ENCODE measurements at places on chromosomes 7 and 10.
A peak's percentile ranks its signal among the peaks of the same experiment; 100 is the strongest.

GRCh38 chr7:50591480-50592438 lies 26.6 kb upstream of the DDC start:
- DNase-seq, result peak; percentile 63

DNA sequence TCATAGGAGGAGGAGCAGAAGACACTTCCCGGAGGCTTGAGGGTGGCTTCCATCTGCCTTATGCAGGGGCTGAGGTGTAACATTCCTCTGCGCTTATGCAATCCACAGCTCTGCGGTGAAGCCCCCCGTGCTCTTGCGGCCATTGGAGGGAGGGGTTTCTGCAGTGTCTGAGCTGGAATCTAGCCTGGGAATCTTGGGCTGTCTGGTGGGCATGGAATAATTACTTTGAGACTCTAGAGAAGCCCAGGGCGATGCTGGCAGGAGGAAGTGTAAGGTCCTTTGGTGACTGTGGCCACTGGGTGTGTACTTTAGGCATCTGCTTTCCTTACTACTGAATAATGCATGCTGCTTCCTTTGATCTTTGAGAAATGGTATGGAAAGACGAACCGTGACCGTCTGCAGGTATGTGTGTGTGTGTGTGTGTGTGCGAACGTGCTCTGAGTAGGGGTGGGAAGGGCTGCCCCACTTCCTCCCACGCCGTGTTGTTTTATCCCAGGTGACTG lies 181.0 kb downstream of the PRPF18 start:
- DNase-seq, result no peak

GRCh38 chr7:105011141-105011830 lies 2.7 kb upstream of the KMT2E start:
- no peak for DNase-seq

- no peak for DNase-seq
Observed at GRCh38 chr10:26311383-26311940, 94.9 kb downstream of the GAD2 start.

- DNase-seq, result no peak
Observed at GRCh38 chr10:113736576-113736975, 14.9 kb upstream of the PLEKHS1 start.
